ENCODE measurements at places on chromosomes 2 and 18.

- DNase-seq, result no peak
Observed at GRCh38 chr2:237998530-237998929, 31.7 kb downstream of the UBE2F start.

GRCh38 chr2:15984368-15985255 lies 44.3 kb downstream of the MYCN start:
- DNase-seq, result no peak

- DNase-seq, result no peak
Observed at GRCh38 chr2:121284463-121285449, at the start of gene TFCP2L1. TSS of gene TFCP2L1 (minus strand) at chr2:121285202. CDS start at chr2:121285109, 93 bp downstream.

GRCh38 chr2:108998911-108999310 lies 9.9 kb upstream of the EDAR start:
- no peak for DNase-seq

- no peak for DNase-seq
Observed at GRCh38 chr2:51673628-51674027, 641.7 kb upstream of the NRXN1 start.

DNA sequence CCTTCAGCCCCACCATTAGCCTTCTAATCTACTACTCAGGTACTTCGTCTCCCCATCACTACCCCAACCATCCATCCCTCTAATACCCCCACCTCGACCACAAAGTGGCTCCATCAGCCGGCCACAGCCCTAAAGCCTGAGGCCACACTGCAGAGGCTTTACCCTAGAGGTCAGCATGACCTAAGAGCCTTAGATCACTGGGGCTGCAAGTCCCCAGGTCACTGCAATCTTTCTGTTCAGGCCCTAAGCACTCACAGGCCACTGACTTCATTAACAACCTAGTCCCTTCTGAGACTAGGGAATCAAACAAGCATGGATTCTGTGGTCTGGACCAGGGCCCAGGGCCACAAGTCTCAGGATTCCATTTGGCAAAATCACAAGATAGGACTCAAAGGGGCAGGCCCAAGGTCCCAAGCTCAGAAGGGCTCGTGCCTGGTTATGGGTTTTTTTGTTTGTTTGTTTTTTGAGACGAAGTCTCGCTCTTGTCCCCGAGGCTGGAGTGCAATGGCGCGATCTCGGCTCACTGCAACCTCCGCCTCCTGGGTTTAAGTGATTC lies 37.0 kb upstream of the PKDCC start:
- DNase-seq, result peak; percentile 16

DNA sequence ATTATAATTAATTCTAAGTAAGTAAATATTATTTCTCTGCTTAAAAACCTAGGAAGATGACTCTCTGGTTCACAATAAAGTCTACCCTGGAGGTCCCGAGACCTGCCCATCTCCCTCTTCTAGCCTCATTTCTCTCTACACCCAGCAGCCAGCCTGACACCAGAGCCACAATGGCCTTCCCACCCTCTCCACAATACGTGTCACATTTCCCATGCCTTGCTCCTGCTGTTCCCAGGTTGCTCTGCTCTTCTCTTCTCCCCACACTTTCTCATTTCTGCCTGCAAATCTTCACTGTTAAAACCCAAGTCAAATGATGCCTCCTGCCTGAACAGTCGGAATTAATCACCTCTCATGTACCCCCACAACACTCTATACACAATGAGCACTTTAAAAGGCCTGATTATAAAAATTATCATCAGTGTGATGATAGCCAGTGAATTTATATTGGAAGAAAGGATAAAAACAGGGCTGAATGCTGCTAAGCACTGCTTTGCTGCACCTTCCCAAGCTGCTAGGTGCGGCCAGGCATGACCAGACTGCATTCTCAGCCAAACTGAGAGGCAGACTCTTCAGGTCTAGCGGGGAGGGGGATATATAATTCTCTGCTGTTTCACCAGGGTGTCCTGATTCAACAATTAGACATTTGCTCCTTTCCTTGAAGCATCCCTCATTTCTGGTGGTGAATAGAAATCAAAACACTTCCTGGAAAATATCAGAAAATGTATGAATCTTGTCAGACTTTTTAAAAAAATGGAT lies 160.6 kb downstream of the DTNA start:
- DNase-seq, result no peak

GRCh38 chr18:49364821-49365220 lies 95.6 kb downstream of the DYM start:
- DNase-seq, result no peak

- peak; percentile 48 for DNase-seq
Observed at GRCh38 chr2:20050646-20051531, 539 bp downstream of the LAPTM4A start.

DNA sequence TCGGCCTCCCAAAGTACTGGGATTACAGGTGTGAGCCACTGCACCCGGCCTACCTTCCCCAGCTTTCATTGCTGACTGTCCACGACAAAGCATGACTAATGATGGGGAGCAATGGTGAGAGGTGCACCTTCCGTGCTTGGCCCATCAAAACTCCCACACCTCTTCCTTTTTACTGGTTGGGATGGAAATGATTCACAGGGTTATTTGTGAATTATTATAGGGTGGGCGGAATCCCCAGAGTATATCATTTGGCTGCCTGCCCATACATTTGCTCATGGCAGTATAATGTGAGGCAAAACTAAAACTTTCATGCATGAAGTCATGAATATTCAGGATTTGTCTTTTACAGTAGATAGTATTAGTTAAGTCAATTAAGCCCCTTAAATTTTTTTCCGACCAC lies 334.2 kb upstream of the NETO1 start:
- DNase-seq, result no peak

DNA sequence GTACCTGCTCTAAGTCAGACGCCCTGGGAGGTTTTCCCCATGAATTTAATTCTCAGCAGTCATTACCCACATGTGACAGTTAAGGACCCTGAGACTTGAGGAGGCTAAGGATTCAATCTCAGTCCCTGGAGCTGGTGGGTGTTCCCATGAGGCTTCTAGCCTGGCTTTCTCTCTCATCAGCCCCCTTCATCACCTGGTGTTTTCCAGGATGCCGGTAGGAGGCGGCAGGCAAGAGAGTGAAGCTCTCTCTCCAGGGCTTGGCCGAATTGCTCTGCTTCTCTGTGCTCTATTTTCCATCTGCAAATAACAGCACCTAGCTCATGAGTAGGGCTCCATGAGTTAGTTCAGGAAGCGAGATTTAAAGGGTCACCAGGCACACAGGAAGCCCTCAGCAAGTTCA lies 241.9 kb downstream of the PTPRM start:
- DNase-seq, result no peak

DNA sequence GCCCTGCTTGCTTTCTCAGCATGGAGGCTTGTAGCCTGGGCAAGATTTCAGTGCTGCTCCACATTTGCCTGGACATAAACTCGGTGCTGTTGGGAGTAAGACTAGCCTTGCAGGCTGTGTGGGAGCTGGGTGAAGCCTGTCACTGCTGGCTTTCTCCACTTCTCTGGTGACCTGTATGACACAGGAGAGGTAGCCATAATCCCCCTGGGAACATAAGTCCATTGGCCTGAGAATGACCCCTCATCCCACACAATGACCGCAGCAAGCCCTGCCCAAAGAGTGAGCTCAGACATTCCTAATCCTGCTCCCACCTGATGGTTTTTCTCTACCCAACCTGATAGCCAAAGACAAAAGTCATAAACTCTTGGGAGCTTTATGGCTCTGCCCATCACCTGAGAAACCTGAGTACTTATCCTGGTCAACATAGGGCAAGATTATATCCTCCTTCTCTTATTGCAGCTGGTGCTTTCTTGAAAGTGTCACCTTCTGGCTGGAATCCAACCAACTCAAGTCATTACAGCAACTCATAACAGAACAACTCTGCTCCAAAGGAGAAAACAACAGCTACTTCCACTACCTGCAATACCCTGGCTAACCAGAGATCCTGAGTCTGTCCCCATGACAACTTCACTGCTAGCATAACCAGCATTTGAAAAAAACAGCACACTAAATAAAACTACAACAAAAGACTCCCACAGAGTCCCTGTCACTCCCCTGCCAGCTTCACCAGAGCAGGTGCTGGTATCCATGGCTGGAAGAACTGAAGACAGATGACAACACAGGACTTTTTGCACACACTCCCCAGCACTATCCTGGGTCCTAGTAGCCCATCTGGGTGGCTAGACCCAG lies 834.4 kb upstream of the DDX18 start:
- no peak for DNase-seq

DNA sequence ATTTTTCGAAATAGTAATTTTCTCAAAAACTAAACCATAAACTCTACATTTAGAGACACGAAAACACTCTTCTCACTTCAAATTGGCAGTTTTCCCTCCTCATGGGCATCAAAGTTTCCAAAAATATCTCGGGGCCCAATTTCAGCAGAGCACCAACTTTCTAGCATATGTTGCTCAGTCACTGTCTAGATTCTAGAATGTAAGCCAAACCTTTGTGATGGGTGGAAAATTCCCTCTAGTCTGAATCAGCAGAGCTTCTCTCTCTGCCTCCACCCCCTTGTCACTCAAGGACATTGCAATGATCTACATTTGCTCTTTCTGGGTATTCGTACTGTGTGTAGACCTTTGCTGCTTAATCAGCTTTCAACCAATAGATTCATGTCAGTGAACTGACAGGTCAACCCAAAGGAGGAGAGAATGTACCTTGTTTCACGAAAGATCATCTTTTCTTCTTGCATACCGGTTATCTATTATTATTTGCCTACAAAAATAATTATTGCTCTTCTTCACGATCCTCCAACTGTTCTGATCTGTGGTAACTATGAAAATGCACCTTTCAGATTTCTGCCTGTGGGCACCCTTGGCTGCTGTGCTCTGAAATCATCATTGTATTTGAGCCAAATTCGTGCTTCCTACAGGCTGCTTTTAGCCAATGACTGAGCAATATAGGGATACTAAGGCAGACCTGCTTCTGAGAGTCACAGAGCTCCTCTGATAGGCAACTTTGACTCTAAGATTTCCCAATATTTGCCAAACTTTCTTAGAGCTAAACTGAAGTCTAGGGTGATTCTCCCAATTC lies 38.7 kb upstream of the GLS start:
- no peak for DNase-seq

GRCh38 chr2:229784791-229785190 lies 70.4 kb upstream of the DNER start:
- DNase-seq, result no peak

GRCh38 chr18:31399306-31400032 lies 22.9 kb downstream of the DSG4 start:
- DNase-seq, result no peak

DNA sequence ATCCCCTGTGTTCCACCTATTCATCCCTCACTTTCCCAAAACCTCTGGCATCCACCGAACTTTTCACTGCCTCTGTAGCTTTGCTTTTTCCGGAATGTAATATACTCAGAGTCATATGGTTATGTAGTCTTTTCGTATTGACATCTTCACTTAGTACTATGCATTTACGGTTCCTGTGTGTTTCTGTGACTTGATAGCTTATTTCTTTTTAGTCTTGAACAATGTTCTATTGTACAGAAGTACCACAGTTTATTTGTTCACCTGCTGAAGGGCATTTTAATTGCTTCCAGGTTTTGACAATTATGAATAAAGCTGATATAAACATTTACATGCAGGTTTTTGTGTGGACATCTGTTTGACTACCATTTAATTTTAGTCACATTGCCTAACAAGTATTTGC lies 154.7 kb upstream of the DOK6 start:
- DNase-seq, result no peak

GRCh38 chr2:207875473-207876212 lies 105.9 kb upstream of the FZD5 start:
- no peak for DNase-seq
